GM23248 (cell line): ENCODE measurements at places on chromosomes 6 and 20. TPM values are rescaled to one million over a fixed set of nuclear protein-coding genes. Genes with fewer than 3 reads are reported as not detected.

- no peaks in the 10 kb centered on the region for H3K27me3 ChIP-seq
- no peak overlapping the region for H3K4me3 ChIP-seq
- peaks cover 2% of the 10 kb centered on the region; the same call in 1 of the 2 replicates for H3K36me3 ChIP-seq
- DNase-seq = no peak
These were observed 127.3 kb downstream of the TENT5A start for GRCh38 chr6:81625216-81625615.

DNA sequence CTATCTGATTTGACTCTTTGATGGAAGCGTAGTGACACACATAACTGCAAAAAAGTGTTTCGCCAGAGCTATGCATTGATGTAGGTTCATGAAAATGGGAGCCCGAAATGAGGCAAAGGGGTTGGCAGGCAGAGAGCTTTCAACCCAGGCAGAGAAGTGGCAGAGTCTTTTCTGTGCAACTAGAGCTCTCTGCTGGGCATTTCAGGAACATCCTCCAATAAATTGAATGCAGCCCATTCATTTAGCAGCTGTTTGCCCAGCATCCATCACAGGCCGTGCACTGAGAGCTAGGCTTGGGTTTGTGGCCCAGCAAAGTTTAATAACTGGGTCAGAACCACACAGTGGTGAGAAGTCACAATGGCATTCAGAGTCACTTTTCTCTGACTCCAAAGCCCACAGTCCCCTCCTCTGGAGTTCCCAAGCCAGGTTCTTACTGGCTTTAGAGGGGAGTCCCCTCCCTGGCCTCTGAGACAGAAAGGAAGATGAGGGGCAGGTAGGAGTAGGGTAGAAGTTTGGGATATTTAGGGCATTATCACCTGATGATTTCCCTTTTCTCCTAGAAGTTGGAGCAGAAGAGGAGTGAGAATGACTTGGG lies 31.8 kb upstream of the ELMO2 start:
- H3K27ac ChIP-seq = no peak overlapping the region
- peak; percentile 62 for DNase-seq
- H3K36me3 ChIP-seq = no peaks in the 10 kb centered on the region

DNA sequence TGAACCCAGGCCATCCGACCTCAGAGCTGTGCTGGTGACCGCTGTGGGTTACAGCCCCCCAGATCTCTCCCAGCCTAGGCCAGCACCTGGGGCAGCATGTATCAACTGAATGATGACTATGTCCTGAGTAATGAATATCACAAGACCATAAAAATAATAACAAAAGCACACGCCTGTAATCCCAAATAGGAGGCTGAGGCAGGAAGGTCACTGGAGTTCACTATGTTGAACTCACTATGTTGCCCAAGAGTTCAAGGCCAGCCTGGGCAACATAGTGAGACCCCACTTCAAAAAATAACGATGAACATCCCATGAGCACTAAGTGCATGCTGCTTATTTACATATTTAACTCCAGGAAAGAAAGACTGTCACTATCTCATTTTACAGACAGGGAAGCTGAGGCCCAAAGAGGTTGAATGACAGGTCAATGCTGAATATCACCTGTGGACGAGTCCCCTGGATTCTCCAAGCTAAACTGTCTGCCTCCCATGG lies 92.3 kb downstream of the NFATC2 start:
- H3K4me1 ChIP-seq = peaks cover 17% of the 10 kb centered on the region
- no peaks in the 10 kb centered on the region for H3K27me3 ChIP-seq
- H3K27ac ChIP-seq = no peak overlapping the region
- H3K4me3 ChIP-seq = no peak overlapping the region

DNA sequence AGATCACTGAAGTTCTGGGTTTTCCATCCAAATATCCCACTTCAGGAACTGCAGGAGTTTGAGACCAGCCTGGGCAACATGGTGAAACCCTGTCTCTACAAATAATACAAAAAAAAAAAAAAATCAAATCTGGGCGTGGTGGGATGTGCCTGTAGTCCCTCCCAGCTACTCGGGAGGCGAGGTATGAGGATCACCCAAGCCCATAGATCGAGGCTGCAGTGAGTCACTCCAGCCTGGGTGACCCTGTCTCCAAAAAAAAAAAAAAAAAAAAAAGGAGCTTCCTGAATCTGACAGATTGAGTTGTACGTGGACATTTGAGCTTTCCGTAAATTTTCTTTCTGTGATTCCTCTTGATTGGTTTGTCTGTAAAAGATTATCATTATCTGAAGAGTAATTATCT lies 55.6 kb downstream of the TULP4 start:
- no peak overlapping the region for H3K4me3 ChIP-seq
- no peak for DNase-seq
- no peak overlapping the region for H3K27ac ChIP-seq
- H3K27me3 ChIP-seq = no peaks in the 10 kb centered on the region
- H3K36me3 ChIP-seq = no peaks in the 10 kb centered on the region
- H3K4me1 ChIP-seq = no peaks in the 10 kb centered on the region

GRCh38 chr6:133436652-133437051 lies 195.5 kb downstream of the EYA4 start:
- H3K36me3 ChIP-seq = no peaks in the 10 kb centered on the region
- H3K27me3 ChIP-seq = 0 out of 2 replicates have a peak, but pooled peaks cover 5% of the 10 kb centered on the region
- no peak overlapping the region for H3K27ac ChIP-seq
- DNase-seq = peak; percentile 4

Gene GSTA1
- 0.11 TPM in 1 of 2 replicates, not detected in the other for total RNA-seq

Gene ADA
- total RNA-seq = 7.0 and 8.6 TPM in 2 replicates

Gene ADGB
- total RNA-seq = not detected in 2 replicates

Gene NRSN2
- total RNA-seq = 58.8 and 76.8 TPM in 2 replicates
